ENCODE measurements at places on chromosomes 16 and 17. TPM values are rescaled to one million over a fixed set of nuclear protein-coding genes. Genes with fewer than 3 reads are reported as not detected.
A peak's percentile ranks its signal among the peaks of the same experiment; 100 is the strongest.

DNA sequence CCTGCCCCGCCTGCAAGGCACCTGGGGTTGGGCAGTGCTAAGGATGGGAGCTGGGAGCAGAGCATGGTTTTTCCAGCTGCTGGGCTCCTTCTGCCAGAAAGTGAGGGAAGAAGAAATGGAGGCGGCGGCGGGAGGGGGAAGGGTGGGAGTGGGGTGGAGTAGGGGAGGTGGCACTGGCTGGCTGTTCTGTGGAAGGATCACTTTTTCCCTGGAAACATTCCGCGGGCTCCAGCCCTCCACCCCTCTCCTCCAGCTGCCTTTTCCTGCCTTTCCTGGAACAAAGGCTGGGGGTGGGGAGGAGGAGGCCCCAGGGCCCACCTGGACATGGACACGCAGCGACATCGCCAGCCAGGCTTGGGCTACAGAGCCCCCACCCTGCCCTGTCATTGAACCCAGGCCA, 41.1 kb downstream of the CFAP20 start:
- no peak for DNase-seq

DNA sequence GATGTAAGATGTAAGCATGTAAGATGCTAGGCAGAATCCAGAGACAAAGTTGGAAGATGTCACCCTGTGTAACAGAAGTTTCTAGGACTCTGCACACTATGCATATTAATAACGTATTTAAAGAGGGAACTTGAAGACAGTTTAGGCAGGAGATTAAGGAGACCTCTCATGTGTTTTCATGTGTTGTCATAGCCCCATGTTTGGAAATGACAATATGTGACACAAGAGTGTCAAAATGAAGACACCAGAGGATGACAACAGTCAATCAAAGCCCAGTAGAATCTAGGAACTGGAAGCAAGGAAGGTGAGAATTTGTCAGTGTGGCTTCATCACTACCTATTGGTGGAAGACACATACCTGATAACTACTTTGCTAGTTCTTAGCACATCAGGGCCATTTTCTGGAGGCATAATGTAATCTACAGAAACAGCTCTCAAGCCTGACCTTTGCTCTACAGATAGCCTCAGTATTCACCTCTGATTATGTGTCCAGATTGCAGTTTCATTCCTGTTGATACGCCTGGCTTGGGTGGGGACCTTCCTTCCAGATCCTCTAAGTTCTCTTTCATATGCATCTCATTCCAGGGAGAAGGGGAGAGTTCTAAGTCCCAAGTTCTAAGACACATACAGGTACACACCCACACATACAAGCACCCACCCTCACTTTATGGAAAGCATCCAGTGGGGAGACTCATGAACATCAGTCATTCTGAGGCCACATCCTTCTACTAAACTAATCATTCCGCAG, 26.3 kb downstream of the PMP22 start:
- no peak for DNase-seq

DNA sequence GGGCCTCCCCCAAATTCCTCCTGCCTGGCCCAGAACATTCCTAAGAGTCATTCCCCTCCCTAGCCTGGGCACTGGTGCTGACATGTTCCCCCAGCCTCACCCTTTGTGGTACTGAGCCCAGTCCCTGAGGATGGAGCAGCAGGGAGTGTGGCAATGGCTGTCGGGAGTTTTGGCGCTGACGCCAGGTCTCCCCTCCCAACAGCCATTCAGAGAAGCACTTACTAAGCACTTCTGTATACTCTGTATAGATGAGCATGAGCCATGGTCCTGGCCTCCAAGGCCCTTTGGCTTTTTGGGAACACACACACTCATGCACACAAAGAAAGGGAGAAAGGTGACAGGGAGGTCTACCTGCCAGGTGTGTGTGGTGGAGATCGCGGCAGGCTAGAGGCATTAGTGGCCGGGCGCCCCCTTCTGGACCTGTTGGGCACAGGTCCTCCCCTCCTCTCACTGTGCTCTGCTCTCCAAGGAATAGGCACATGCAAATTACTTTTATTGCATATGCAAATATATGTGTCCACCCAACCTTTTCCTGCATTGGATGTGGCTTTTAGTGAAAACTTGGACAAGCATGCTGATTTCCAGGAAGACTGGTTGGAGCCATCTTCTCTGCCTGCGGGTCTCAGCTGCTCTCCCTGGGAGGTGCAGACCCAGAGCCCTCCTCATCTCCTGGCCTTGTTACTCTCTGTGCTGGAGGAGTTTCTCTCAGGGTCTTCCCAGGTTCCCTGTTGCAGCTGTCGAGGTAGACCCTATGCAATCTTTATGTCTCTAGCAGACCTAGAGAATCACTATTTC, 17.4 kb upstream of the C17orf107 start:
- peak; percentile 77 for DNase-seq

CBFA2T3 gene
- total RNA-seq = 11.5 TPM

TMEM208 gene
- total RNA-seq = 11.7 TPM

KRT25 gene
- total RNA-seq = not detected

DNA sequence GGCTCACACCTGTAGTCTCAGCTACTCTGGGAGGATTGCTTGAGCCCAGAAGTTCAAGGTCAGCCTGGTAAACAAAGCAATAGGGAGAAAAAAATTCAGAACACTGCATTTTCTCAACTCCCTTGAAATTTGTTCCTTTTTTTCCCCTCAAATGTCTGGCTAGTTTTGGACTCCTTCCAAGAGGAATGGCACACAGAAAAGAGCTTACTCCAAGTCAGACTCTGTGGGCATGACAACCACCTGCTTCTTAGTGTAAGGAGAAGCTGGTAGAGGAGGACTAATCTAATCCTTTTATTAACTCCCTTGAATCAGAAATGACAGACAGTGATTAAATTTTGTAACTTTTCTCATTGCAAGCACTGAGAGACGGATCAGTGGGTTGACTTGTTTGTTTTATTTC, 27.9 kb upstream of the HYDIN start:
- no peak for DNase-seq

WNK4 gene
- total RNA-seq = not detected

DNA sequence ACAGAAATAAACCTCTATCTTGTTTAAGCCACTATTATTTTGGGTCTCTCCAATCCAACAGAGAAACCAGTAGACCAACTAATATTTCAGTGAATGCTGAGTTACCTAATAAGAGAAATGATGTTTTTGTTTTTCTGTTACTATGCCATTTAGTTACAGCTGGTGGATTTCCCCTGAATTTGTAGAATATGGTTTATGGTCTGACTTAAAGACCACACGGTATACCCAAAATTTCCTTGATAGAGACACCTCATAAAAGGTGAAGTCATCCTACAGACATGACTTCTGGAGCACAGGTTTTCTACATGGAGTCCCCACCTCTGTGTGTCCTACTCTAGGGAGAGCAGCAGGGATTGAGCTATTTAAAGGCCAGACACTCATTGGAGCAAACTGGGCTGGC, 13.3 kb downstream of the PIK3R5 start:
- DNase-seq = no peak

DNA sequence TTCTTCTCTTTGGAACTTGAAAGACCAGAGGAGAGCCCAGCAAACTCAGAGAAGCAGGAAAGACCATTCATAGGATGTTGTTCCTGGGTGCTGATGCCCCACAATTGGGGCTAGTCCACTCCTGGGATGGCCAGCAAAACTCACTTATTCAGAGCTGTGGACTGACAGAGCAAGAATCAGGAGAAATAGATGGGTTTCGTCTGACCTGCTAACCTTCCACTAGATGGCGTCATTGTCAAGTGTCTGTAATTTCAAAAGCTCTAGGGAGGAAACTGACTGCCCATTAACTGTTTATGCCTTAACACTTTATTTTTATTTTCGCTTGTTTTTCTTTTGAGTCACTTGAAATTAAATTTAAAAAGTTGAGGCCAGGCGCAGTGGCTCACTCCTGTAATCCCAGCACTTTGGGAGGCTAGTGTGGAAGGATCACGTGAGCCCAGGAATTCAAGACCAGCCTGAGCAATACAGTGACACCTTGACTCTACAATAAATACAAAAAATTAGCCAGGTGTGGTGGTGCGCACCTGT, 28.7 kb upstream of the MILR1 start:
- DNase-seq = no peak

KCNH4 gene
- 0.15 TPM for total RNA-seq

CCDC102A gene
- total RNA-seq = 13.2 TPM

PRKCA gene
- total RNA-seq = 5.9 TPM

- no peak for DNase-seq
Measured at GRCh38 chr17:29289852-29290251, 4.1 kb downstream of the NUFIP2 start.

DNA sequence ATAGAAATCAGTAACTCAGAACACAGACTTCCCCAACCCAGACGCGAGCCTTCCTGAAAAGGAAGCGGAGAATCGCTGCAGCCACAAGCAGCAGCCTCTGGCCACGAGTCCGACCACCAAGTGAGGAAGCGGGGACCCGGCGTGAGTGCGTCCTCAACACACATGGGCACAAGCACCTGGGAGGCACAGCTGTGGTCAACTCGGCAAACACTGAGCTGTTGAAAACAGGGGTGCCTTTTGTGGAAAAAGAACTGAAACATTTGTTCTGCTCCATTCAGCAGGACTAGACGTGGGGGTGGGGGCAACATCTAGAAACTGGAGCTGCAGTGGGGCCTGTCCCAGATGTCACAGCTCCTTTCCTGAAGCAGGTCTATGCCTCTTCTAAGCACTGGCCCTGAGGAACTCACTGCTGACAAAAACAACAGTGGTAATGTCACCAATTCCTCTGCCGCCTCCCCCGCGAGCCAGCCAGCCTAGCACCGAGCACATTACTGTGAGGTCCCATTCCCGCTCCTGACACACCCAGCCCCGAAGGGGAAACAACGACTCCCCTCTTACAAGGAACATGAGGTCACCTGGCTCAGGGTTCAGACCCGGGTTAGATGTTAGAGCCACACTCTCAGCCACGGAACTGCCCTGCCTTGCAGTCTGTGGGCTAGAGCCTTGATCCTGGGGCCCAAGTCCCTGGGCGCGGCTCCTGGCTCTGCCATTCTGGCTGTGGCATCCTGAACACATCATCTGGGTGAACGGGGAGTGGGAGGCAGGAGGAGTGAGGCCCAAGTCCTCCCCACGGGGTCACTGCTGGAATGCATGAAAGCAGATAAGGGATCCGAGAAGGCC, 29.0 kb downstream of the KDM8 start:
- DNase-seq = no peak

- DNase-seq = no peak
Measured at GRCh38 chr16:50899951-50900350, 158.1 kb downstream of the CYLD start.

- no peak for DNase-seq
Measured at GRCh38 chr17:46800573-46800972, 17.9 kb downstream of the WNT3 start.

LRRC75A gene
- total RNA-seq = 0.47 TPM

GRCh38 chr17:62933501-62934385, 32.3 kb upstream of the TANC2 start:
- DNase-seq = no peak

GRCh38 chr17:41530062-41531048, 2.2 kb upstream of the KRT19 start:
- DNase-seq = no peak

GRCh38 chr17:863880-864279, 81.7 kb downstream of the MRM3 start:
- no peak for DNase-seq

HSF5 gene
- not detected for total RNA-seq

- peak; percentile 26 for DNase-seq
Measured at GRCh38 chr17:31564883-31565301, 173.4 kb downstream of the RAB11FIP4 start.

GRCh38 chr16:57740423-57741071, 5.0 kb downstream of the KATNB1 start:
- peak; percentile 20 for DNase-seq

GJD3 gene
- total RNA-seq = 1.2 TPM

KRTAP4-1 gene
- not detected for total RNA-seq

- DNase-seq = peak; percentile 96
Measured at GRCh38 chr17:1487939-1488825, 4.3 kb downstream of the MYO1C start.

GRCh38 chr17:66309793-66310192, 7.4 kb downstream of the PRKCA start:
- no peak for DNase-seq

EPN3 gene
- 33.4 TPM for total RNA-seq

GRCh38 chr16:52568983-52569690, 22.2 kb upstream of the TOX3 start:
- no peak for DNase-seq

DNA sequence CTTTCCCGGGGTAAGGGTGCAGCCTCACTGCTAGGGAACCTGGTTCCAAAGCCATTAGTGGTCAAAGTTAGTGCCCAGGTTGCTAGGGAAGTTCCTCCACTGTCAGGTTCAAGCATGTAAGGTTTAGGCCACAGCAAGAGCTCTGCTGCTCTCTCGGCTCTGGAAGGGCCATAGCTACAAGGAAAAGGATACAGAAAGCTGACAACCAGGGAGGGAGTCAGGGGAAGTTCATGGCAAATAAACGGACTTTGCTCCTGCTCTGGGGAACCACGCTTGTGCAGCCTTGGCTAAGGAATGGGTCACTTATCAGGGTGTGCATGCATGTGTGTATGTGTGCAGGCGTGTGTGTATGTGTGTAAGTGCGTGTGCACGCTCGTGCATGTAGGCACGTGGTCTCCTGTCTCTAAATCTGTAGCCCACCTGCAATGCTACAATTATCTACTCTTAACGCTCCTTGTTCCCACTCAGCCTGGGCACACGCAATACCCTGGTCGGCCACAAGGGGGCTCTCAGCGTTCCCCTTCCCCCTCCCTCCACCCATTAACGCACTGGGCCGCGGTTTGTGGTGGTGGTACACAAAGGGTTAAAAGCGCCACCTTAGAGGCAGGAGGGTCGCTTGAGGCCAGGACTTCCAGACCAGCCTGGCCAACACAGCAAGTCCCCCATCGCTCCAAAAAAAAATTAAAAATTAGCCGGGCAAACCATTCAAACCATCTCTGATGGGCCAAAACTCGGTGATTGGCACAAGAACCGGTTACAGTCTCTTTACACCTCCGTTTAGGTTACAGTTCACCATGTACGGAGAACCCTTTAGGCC, 48.4 kb upstream of the KDM8 start:
- peak; percentile 76 for DNase-seq

GRCh38 chr17:6269478-6269877, 165.4 kb downstream of the AIPL1 start:
- peak; percentile 50 for DNase-seq

KRTAP4-6 gene
- total RNA-seq = not detected

RNF157 gene
- total RNA-seq = 18.0 TPM

PRCD gene
- 4.3 TPM for total RNA-seq

DNA sequence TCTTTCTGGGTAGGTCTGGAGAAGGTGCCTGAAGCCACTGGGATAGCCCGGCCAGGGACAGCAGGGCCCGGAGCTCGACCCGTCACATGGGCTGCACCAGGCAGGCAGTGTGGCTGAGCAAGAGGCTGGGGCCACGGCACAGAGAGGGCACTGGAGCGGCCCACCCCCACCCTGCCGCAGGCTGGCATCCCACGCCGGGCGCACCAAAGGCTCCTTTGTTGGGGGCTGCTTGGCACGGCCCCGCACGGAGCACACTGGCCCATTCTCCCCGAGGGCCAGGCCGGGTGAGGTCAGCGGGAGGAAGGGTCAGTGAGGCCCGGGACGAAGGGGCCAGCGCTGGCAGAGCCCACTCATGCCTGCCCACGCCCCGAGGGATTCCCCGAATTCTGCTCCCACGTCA, 36.5 kb upstream of the PVALEF start:
- no peak for DNase-seq

All from left ventricle myocardium superior (tissue), 1 donor.